ENCODE measurements at places on chromosomes 1 and 21.

DNA sequence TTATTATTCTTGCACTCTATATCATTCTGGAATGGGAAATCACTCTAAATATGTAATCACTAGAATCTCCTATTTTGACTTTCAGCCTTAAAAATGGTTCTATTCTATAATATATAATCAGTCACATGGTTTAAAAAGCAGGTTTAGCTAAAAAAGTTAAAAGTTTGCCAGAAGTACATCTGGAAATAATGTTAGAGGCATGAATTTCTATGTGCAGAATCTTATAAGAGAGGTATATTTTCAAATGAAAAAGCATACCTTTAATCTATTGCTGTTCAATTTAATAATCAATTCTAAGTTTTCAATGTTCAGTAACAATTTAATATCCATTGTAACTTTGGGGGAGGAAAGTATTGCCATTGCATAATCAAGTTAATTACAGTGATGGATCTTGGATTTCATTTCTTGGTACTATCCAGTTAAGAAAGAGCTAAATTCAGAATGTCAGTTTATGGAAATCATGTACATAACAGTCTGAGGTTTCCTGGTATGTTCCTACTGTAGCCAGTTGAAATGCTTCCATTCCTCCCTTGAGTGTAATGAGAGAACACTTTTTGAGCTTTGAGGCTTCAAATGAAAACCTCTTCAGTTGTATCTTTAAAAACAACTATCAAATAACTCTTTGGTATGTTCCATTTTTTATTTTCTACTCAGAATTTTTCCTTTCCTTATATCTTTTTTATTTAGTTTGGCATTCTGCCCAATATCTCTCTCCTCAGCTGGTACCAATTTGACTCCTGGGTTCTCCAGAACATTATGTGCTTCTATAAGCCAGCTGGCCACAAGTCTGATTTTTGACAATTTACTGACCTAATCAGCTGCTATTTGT, 175.7 kb upstream of the COL11A1 start:
- DNase-seq, result no peak

- DNase-seq, result no peak
Observed at GRCh38 chr1:173270243-173270642, 63.1 kb upstream of the TNFSF4 start.

GRCh38 chr1:40162753-40163441, 1.7 kb downstream of the RLF start:
- DNase-seq, result no peak

DNA sequence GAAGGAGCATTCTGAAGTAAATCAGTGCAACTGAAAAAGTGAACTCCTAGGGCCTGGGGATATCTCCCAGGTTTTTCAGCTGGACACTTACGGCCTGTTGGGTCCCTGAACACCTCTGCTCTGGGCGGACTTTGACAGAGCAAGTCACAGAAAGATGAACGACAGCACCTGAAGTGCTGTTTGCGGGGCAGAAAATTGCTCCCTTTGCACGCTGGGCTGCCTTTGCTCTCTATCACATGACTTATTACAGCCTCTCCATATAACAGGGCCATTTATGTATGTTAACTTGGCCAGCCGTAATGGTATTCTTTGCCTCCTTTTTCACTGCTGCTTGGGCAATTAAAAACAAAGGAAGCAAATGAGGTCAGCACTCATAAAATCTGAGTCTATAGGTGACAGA, 332.9 kb downstream of the BARHL2 start:
- DNase-seq, result no peak

- DNase-seq, result no peak
Observed at GRCh38 chr1:114208714-114209113, 55.0 kb upstream of the SYT6 start.

- no peak for DNase-seq
Observed at GRCh38 chr21:16767201-16767600, 745.6 kb upstream of the CXADR start.

- DNase-seq, result no peak
Observed at GRCh38 chr1:32742199-32742947, 39.8 kb upstream of the SYNC start.

DNA sequence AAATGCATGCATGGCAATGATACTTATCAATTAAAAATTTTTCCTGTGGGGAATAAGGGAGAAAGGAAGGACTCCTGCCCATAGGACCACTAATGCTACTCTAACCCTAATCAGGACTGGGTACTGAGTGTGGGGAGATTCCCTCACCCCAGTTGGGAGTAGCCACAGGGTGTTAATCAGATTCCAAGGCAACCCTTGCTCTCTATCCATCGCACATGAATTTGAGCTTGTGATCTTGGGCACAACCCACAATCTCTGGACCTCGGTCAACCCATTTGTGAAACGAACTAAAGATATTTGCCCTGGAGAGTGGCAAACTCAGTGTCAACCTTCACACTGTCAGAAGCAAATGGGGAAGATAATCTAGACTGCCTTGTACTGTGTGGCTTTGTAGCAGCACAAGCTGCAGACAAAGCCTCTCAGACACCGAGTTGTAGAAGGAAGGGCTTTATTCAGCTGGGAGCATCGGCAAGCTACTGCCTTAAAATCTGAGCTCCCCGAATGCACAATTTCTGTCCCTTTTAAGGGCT, 69.5 kb downstream of the SERINC2 start:
- no peak for DNase-seq

GRCh38 chr1:201636510-201636971, 97.6 kb downstream of the NAV1 start:
- DNase-seq, result no peak

DNA sequence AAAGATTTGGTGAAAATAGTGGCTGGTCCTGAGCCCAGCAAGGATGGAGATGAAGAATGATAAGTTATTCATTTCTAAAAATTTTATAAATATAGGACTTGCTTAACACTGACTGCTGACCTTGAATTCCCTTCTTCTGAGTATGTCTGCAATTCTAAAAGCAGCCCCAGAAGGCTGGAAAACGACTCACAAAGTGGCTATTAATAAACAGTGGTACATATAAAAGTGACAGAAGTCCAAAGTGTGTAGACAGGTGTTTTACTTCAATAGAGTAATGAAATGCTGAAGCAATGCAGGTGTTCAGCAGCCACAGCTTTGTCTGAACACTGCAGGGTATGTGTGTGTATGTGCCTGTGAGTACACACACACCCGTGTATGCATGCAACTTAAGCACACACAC, 219.0 kb upstream of the NRIP1 start:
- no peak for DNase-seq

- no peak for DNase-seq
Observed at GRCh38 chr1:169949139-169949538, 55.4 kb upstream of the SCYL3 start.

- DNase-seq, result peak; percentile 70
Observed at GRCh38 chr1:206544562-206545257, 37.4 kb downstream of the RASSF5 start.

DNA sequence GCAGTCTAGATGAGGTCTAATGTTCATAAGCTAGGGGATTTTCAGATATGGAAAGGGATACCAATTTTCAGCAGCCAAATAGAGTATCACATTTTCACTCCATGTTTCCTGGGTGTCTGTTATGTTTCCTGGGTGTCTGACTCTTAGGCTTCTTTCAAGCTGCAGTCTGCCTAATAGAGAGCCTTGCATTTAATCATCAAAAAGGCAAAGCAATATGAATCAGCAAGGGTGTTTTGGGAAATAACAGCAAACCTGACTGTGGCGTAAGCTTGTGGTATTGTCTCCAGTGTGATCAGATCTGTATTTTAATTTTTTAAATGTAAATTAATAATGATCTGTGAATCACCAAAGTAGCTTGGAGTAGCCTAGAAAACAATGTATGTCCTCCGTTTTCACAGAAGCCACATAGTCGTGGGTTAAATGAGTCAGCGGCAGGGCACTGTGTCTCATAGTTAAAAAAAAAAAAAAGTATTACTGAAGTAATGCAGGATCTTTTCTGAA, 10.4 kb downstream of the LGALS8 start:
- peak; percentile 16 for DNase-seq

DNA sequence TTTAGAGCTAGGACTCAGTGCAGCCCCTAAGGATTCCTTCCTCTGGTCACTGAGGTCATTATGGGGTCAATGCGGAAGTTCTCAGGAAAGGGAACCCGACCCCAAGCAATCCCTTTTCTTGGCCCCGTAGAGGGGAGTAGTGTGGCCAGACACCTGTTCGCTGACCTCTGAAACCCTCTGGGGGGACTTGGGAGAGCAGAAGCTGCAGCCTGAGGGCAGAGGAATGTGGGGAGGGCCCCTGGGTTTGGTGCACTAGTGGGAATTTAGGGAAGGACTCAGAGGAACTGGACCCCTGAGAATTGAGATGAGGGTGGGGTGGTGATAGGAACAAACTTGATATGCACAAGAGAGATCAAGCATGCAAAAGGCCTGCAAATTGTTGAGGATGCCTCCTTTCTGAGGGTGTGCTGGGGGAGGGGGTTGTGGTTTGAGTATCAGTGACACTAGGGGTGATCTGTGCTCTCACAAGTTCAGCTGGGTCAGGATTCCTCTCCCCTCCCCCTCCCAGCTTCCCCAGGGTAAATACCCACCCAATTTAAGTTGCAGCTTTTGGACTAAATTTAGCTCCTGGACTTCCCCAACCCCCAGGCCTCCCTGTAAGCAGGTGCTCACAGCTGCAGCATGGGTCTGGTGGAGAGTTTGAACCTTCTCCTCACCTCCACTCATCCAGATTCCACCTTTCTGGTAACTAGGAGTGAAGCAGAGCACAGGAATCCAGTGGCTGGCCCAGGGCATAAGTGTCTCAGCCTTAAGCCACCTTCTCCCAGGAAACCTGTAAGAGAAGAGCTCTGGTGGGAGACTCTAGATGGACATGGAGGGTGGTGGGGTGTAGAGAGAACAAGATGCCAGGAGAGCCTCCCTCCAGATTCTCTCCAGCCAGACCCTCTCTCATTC, 13.5 kb downstream of the ADAMTSL4 start:
- peak; percentile 60 for DNase-seq

DNA sequence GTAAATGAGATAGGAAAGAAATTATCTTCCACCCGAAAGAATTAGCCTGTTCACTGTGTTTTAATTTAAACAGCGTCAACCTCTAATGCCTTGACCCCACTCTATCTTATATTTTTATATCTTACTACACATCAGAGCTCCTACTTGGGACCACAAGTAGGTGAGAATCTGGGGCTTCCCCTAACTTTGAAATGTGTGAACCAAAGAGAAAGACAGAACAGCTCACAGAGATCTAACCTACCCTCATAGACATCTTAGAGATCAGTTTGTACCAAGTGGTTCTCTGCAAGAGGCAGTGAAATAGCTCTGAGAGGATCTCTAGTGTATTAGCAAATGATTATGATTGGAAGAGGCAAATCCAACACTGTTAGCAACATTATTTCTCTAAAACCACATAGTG, 31.0 kb upstream of the IFI16 start:
- DNase-seq, result no peak

DNA sequence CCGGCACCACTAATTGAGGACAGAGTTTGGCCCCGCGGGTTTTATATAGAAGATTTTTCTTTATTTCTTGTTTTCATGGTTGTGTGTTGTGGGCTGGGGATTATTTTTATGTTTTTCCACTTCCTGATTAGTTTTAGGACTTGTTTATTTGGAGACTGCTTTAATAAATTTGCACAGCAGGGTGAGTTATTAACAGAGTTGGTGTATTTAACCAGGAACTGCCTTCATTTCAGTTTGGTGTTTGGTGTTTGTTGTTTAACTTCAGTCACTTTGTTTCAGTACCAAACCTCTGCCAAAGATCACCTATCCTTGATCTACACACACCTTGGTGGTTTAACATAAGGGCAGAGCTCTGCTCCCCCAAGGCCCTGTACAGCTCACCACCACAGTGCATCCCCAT, 103.5 kb upstream of the LMO4 start:
- DNase-seq, result no peak

GRCh38 chr1:243598433-243598832, 251.6 kb downstream of the AKT3 start:
- DNase-seq, result peak; percentile 35

DNA sequence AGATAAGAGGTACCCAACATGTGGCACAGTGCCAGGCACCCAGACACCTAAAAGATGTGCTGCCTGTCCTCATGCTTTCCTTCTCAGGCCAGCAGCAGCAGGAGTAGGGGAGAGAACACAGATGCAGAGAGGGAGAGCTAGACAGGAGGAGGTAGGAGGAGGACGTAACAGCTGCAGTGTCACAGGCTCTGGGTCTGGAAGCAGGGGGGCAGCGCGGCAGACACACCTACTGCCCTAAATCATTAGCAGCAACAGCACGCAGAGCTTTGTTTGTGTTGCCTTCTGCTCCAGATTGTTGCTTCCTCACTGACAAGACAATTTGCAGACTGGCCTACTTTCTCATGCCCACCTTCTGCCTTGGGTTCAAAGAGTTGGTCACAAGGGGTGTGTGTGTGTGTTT, 196.7 kb upstream of the DAB1 start:
- no peak for DNase-seq

GRCh38 chr1:166918956-166919316, 42.9 kb upstream of the TADA1 start:
- no peak for DNase-seq

DNA sequence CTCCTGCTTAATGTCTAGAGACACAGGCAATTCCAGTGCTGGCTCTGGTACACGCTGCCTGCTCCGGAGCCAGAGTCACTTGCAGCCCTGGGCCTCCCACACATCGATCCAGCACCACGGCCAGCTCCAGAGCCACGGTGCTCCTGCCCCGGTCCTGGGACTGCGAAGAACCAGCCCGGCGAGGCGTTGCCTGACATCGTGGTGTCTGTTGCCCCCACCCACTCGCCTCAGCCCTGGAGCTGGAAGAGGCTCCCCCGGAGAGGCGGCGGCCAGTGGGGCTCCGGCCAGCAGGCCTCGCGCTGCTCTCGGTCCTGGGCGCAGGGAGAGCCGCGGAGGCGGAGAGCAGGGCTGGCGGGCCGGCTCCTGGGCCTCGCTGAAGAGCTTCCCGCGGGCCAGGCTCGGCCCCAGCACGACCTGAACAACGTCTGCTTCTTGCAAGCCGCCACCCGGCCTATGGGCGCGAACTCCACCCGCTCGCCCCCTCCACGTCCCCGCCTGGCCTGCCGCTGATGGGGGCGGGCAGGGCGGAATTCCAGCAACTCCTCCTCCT, 364.8 kb downstream of the CEP170 start:
- no peak for DNase-seq

- DNase-seq, result no peak
Observed at GRCh38 chr1:39184354-39184818, 20.1 kb upstream of the MACF1 start.

GRCh38 chr1:201933840-201934430, 12.4 kb downstream of the LMOD1 start:
- no peak for DNase-seq

DNA sequence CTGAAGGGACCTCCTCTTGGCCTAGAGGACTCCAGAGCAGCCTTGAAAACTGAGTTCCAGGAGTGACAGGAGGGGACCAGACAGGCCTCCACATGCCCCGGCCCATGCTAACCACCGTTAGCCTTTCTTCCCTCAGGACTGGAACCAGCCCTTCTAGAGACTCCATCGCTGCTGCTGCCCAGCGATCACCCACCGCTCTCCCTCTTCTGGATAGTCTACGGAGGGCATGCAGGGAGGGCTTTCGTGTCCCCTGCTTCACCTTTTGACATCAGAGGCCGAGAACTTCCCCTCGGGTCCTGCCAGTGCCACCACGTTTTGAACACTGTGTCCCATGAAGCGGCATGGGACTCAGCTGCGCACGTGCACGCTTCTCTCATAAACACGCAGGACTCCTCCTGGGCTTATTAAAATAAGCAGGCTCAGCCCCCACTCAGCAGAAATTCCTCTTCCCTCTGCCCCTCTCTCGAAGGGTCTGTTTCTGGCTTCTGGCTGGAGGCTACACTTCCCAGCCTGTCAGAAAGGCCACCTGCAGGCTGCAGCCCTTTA, 26.6 kb downstream of the NPHP4 start:
- DNase-seq, result no peak

Data from central memory CD4-positive, alpha-beta T cell (primary cell).